Gastrocnemius medialis (tissue), 4 donors: ENCODE measurements at places on chromosomes 13 and 19. TPM values are rescaled to one million over a fixed set of nuclear protein-coding genes. Genes with fewer than 3 reads are reported as not detected.

Gene ZNF234
- total RNA-seq, result 3.5 TPM

Gene POU2F2
- total RNA-seq, result 0.26 TPM

Gene CEACAM8
- total RNA-seq, result not detected

Gene KIR3DL1
- not detected for total RNA-seq

Gene SUPT20H
- 19.2 TPM for total RNA-seq

Gene FPR1
- total RNA-seq, result not detected

Gene SRRM5
- total RNA-seq, result 0.49 TPM

Gene CRB3
- total RNA-seq, result 0.75 TPM

Gene FCAR
- 0.41 TPM for total RNA-seq

Gene IL4I1
- total RNA-seq, result not detected
